Stimulated activated CD8-positive, alpha-beta memory T cell treated with anti-CD3 and anti-CD28 coated beads, Interleukin-7, amount 100 ng/mL, for 1 hour (primary cell): ENCODE measurements at places on chromosomes 1 and 21.

- no peak for DNase-seq
Observed at GRCh38 chr1:168836469-168836868, 107.5 kb upstream of the DPT start.

DNA sequence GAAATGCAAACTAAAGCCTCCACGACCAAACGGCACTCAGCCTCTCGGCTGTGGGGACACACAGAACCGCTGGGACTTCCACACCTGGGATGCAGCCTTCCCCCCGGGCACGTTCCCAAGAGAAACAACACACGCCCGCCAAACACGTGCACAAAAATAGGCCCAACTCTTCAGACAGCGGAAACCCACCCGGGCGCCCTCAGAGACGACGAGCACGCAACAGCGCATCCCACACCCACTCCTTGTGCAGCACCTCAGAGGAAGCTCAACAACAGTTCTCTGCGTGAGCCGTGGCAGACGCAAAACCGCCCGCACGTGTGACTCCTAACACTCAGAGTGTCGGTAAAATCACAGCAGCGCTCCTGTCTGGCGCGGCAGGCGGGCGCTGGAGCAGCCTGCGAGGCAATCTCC, 5.3 kb downstream of the C1orf159 start:
- DNase-seq, result no peak

DNA sequence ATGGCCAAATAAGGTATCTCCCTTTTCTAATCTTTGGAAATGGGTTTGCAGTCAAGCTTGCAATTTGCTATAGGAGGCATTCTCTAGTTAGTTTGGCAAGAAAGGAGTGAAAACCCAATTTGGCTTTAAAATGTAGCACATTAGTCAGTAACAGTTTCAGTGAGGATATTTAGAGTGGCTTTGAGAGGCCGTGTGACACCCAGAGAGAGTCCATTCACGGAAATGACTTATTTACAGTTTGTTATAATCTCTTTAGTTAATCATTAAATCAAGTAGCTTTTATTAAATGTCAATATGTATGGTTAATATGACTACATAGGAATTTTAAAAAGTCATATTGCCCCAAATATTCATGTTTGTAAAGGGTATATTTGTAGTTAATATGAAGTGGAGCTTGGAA, 9.6 kb downstream of the ZBTB18 start:
- DNase-seq, result no peak

- no peak for DNase-seq
Observed at GRCh38 chr21:36776981-36777617, 78.2 kb downstream of the SIM2 start.

DNA sequence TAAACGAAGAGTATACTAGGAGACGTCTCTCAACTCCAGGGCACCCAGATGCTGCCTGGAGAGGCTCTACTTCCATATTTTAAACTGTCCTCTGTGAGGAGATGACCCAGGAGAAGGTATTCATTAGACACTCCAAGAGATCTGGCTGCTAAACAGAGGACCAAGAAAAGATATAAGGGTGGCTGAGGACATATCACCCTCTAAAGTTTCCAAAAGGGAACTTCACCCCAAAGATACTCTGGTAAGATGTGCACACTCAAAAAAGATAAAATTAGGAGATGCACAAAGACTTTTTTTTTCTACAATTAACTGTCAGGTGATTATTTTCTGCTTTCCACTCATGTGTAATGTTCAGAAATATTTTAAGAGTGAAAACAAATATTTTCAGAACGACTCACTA, 1.4 kb downstream of the ZNF670 start:
- no peak for DNase-seq

GRCh38 chr1:210373878-210374599, 45.3 kb downstream of the HHAT start:
- DNase-seq, result peak; percentile 36

GRCh38 chr1:228804640-228805413, 69.5 kb downstream of the RHOU start:
- no peak for DNase-seq

DNA sequence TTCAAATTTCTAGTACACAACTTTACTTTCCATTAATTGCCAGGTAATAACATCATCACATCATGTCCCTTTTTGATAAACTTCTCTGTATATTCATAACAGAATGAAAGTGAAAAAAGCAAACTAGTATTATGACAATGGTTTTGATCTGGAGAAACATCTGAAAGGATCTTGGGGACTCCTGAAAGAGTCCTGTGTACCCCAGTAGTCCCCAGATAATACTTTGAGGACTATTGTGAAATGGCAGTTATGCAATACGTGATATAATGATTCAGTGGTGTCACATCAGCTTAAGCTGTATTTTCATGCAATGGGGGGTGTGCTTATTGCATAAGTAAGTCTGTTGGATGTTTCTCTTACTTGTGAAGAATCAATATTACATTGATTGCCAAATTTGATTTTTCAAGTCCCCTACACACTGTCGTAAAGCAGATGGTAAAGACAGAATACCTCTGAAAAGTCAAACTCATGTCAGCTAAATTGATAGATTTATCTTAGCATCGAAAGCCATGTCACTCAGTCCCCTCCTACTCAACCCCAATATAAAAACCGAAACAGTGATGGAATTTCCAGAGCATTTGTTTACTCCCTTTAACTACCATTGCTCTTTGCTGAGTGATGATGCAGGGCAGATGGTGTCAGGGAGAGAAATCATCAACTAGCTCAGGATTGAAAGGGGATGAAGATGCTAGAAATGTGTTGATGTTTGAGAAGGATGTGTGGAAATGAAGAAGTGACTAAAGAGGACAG, 146.7 kb upstream of the C1orf105 start:
- DNase-seq, result no peak
